HT-29 (cell line): ENCODE measurements at places on chromosomes 3 and 15.
A peak's percentile ranks its signal among the peaks of the same experiment; 100 is the strongest.

DNA sequence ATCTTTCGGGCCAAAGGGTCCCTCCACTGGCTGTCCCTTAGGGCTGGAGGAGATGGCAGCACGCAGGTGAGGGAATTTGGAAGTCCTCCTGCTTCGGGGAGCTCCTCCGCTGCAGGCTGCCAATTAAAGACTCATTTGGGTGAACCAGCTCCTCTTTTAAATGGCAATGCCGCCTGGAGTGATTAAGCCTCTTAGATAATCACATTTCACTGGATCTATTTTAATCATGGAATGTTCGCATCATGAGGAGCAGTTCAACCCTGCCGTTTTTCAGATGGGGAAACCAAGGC lies 117.9 kb downstream of the LIPC start:
- DNase-seq = no peak

DNA sequence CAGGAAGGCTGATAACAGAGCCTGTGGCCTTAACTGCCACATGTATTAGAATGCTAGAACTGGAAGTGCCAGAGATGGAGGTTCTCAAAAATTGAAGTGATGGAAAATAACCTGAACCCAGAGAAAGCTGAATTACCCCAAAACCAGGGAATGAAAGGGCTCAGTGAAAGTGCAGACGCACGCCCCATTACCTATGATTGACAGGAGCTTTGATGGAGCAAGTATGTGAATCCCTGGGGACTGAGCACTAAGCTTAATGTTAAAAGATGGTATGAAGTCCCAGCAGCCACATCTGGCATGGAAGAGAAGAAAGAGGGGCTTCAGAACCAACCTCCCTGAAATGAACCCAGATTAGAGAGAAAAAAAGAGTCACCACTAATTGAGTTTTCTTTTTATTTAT lies 118.4 kb upstream of the FHIT start:
- DNase-seq = no peak

GRCh38 chr3:182717216-182717615 lies 76.1 kb upstream of the ATP11B start:
- DNase-seq = peak; percentile 40

DNA sequence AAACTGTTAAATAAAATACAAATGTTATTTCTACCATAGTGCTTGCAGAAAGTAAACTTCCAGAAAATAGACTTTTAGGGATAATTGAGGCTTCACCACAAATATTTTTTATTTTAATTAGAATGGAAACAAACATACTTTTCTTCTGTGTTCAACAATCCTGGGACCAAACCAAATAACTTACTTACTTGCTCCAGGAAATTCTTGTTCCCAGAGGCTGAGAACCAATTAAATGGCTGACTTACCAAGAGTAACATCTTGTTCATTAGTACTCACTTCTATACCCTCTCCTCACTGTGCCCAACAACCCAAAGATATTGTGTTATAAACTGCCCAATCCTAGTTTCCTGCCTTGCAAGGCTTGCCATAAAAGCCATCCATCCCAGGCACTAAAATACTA lies 172.2 kb upstream of the PFN2 start:
- no peak for DNase-seq

- no peak for DNase-seq
These were observed 35.4 kb downstream of the MCTP2 start for GRCh38 chr15:94266789-94267188.

- DNase-seq = no peak
These were observed 2.6 kb downstream of the CHCHD6 start for GRCh38 chr3:126706631-126707030.

DNA sequence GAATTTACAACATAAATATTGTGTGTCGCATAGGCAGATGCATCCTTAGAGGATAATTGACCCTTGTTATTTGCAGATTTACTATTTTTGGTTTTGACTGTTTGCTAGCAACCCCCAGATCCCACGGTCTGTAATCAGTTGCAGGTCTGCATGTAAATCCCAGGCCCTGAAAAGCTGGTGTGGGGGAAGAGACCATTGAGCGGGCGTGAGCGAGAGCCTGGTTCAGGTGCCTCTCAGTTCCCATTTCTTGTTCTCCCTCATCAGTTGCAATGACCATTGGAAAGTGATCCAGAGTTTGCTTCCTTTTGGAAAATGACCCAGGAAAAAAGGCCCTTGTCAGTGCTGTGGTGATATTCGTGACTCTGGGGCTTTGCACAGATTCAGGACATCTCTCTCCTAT lies 238.9 kb downstream of the UACA start:
- DNase-seq = no peak

DNA sequence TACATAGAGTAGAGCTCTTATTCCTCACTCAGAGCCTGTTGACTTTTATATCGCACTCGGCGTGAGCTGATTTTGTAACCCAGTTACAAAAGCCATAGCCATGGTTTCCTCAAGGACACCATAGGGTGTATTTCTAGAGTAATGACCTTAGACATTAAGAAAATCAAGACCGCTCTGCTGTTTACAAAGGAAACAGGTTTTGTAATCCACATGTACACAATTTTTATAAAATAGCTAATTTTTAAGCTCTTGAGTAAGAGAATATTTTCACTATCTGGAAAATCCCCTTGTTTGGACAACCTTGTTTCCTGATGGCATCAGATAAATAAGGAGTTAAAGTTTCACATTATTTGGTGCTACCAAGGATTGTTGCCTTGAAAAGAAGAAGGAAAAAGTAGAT lies 104.7 kb downstream of the PGPEP1L start:
- DNase-seq = no peak

DNA sequence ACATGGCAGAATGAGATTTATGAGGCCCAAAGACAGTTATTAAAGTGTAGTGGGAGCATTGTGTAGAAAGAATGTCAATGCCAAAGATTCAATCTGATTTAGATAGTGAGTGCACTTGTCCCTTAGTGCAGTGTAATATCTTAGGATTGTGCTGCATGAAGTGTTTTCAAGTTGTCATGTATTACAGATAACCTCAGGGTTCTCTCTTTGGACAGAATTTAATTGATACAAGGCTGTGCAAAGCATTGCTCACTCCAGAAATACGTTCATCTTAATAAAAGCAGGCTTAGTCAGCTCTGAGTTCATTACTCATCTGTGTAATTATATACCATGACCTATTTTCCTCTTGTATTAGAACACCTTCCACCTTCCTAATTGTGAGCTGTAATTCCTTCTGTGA lies 16.0 kb upstream of the GPR171 start:
- DNase-seq = no peak
